Chondrocyte (in vitro differentiated cells): ENCODE measurements at places on chromosomes 3 and 15. TPM values are rescaled to one million over a fixed set of nuclear protein-coding genes. Genes with fewer than 3 reads are reported as not detected.

DNA sequence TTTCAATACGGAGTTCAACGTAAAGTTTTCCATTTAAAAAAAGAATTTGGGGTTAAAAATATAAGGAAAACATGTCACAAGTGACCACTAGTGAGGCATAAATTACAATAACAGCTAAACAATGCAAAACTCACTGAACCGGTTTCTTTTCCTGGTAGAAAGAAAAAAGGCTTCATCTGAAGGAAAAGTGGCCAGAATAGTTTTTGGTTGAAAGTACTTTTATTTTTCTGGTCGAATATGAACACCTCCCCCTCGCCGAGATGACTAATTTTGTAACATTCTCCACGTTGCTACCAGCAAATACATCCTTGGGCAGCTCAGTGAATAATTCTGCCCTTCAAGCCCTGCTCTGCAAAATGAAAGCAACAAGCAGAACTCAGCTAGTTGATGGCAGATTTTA lies 3.9 kb upstream of the SRGAP3 start:
- peaks cover 16% of the 10 kb centered on the region for H3K4me1 ChIP-seq
- H3K36me3 ChIP-seq, result no peaks in the 10 kb centered on the region
- peaks cover 14% of the 10 kb centered on the region for H3K27me3 ChIP-seq
- no peak overlapping the region for H3K27ac ChIP-seq
- H3K4me3 ChIP-seq, result no peak overlapping the region

DNA sequence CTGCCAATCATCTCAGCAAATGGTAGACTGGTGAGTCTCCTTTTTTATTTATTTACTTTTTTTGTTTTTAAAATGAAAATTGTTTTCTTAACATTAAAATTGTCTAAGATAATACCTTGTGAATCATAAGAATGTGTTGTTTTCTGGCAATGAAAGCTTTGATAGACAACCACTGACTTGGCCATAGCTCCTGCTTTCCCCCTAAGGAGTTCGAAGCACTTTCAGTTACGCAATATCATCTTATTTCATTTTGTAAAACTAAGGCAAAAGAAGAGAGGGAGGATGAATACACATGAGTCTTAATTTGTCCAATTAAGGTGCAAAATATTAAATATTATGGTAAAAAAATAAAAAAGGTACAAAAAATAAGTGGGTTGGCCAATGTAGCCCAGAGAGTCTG lies 74.8 kb upstream of the PLCL2 start:
- H3K4me1 ChIP-seq, result no peaks in the 10 kb centered on the region
- H3K27me3 ChIP-seq, result peaks cover 30% of the 10 kb centered on the region
- H3K27ac ChIP-seq, result no peak overlapping the region
- no peak overlapping the region for H3K4me3 ChIP-seq
- no peak for DNase-seq

GRCh38 chr3:54994111-54994513 lies 66.3 kb upstream of the LRTM1 start:
- H3K4me3 ChIP-seq, result no peak overlapping the region
- H3K4me1 ChIP-seq, result peaks cover 5% of the 10 kb centered on the region
- no peaks in the 10 kb centered on the region for H3K27me3 ChIP-seq
- no peak for DNase-seq

DNA sequence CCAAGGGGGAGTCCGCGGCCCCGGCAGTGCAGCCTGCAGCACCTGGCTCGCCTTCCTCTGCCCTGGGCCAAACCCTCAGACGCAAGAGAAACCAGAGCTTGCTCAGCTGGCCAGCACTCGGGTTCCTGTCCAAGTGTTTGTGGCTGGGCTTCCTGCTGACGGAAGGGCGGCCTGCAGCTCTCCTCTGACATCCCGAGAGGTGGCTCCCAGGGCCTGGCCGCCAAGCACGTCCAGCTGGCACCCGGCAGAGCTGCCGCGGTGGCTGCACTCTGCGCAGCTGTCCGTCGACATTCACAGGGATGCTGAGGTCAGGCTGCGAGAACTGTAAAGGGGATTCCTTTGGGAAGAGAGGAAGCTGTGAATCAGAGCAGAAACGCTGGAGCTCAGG lies 85.6 kb downstream of the CPN2 start:
- H3K36me3 ChIP-seq, result no peaks in the 10 kb centered on the region
- H3K27ac ChIP-seq, result peak overlapping the region; percentile 80
- DNase-seq, result no peak
- peaks cover 29% of the 10 kb centered on the region for H3K4me1 ChIP-seq

DNA sequence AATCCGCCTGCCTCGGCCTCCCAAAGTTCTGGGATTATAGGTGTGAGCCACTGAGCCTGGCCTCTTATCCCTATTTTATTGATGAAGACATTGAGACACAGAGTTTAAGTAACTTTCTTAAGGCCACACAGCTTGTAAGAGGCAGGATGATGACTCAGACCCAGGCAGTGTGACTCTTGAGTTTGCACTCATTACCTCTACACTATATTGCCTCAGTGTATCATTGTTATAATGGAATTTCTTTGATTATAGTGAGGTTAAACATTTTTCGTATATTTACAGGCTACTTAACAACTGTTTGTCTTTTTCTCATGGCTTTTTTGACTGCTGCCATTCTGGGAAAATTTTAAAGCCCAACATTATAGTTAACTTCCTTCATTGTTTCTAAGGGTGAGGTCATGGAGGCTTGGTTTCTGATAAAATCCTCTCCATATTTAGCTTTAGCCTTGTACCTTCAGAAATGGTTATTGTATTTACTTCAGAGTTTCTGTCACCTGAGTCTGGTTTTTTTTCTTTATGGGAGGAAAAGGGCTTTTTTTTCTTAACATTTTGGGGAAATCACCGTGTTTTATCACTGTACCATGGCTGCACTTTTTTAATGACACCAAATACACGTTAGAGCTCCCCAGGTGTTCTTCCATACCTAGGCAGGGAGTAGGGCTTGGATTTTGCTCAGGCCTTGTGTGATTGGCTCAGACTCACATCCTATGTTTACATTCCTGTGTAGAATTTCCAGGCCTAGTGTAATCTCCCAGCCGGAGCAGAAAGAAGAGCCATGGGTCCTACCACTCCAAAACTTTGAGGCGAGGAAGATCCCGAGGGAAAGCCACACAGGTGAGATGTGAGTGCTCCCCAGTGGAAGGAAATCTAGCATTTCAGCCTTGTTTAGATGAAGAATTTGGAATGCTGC lies 6.3 kb downstream of the ZNF774 start:
- H3K4me1 ChIP-seq, result peaks cover 22% of the 10 kb centered on the region
- H3K27me3 ChIP-seq, result no peaks in the 10 kb centered on the region
- no peak for DNase-seq

PIERCE2 gene
- 2.7 to 3.8 TPM (median 3.1 TPM) in 3 replicates for total RNA-seq

GRM2 gene
- total RNA-seq, result 0.10 TPM in 2 of 3 replicates, not detected in the other

SEMA3G gene
- total RNA-seq, result 0.17 TPM in 1 of 3 replicates, not detected in the others

CHAC1 gene
- 2.8 to 78.5 TPM (median 77.6 TPM) in 3 replicates for total RNA-seq
